Stimulated activated CD4-positive, alpha-beta T cell treated with anti-CD3 and anti-CD28 coated beads, TNF-alpha, amount 100 ng/mL, for 4 hours (primary cell): ENCODE measurements at places on chromosomes 11 and 22.
A peak's percentile ranks its signal among the peaks of the same experiment; 100 is the strongest.

- no peak for DNase-seq
These were observed 100.6 kb upstream of the FGF3 start for GRCh38 chr11:69919659-69920344.

DNA sequence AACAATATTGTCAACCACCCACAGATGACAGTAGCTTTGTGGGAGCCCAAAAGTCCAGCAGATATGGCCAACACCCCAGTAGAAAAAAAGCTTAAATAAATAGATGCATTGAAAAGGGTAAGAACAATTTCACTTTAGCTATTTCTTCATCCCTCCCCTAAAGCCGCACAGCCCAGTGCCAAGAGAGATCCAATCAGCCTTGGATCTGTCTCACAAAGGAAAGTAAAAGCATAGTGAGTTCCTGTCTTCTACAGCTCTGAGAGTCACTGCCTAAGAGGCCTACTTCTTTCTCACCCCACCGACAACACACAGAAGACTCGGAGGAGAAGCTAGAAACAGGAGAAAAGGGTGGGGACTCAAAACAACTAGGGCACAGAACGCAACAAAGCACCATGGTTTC, 196.4 kb downstream of the SBF2 start:
- DNase-seq: no peak

GRCh38 chr11:92929246-92929645, 40.2 kb upstream of the MTNR1B start:
- no peak for DNase-seq

- no peak for DNase-seq
These were observed 42.6 kb upstream of the TEAD1 start for GRCh38 chr11:12631651-12632050.

DNA sequence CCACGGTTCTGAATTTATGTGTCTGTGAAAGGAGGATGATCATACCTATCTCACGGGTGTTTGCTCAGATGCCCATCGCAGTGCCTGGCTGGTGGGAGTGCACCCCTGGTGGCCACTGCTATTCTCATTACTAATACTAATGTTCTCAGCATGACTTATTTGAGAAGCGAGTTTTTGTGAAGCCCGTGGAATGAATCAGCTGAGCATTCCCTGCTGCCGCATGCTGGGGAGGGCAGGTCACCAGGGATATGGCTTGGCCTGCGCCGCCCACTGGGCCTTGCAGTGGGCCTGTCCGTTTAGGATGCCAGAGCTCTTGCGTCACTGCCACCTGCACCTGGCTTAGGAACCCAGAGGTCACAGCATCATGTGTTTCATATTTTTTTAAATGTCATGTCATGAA, 16.9 kb downstream of the CTTN start:
- DNase-seq: no peak

- no peak for DNase-seq
These were observed 537.4 kb upstream of the CCDC90B start for GRCh38 chr11:83823461-83824025.

DNA sequence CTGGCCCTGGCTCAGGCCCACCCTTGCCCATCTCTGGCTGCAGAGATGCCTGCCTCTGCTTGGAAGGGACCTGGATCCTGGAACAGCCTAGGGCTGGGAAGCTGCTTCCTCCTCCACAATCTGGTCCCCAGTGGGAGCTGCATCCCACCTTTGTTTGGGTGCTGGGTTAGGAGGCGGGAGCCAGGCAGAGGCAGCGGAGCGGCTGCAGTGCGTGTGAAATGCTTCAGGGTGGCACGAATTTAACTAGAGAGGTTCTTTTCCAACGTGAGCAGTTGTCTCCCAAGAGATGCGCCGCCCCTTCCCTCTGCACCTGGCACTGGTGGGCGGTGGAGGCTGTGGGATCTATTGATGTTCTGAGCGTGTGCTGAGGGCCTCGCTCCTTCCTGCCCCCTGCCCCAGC, 31.6 kb downstream of the BRSK2 start:
- DNase-seq: no peak

DNA sequence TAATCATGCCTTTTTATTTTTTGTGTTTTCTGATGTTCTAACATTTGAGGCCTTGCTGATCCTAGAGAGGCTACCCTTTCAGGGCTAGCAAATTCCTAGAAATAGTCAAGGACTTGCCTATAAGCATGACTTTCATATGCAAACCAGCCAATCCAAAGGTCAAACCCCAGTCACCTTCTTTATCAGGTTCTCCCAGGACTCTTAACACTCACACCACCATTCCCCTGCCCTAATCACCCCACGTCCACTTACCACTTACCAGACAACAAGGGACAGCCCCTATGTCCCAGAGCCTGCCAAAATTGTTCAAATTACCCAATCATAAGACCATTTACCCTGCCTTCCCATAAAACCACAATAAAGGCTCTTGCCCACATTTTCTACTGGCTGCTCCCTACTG, 1339.8 kb downstream of the LRRC4C start:
- DNase-seq: no peak

DNA sequence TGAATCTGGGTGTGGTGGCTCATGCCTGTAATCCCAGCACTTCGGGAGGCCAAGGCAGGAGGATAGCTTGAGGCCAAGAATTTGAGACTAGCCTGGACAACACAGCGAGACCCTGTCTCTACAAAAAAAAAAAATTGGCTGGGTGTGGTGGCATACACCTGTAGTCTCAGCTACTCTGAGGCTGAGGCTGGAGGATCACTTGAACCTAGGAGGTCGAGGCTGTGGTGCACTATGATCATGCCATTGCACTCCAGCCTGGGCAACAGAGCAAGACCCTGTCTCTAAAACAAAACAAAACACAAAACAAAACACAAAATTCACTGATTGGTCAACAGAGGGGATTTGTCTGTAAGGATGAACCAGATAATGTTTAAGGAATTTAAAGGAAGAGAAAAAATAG, 113.7 kb downstream of the STIM1 start:
- DNase-seq: no peak

DNA sequence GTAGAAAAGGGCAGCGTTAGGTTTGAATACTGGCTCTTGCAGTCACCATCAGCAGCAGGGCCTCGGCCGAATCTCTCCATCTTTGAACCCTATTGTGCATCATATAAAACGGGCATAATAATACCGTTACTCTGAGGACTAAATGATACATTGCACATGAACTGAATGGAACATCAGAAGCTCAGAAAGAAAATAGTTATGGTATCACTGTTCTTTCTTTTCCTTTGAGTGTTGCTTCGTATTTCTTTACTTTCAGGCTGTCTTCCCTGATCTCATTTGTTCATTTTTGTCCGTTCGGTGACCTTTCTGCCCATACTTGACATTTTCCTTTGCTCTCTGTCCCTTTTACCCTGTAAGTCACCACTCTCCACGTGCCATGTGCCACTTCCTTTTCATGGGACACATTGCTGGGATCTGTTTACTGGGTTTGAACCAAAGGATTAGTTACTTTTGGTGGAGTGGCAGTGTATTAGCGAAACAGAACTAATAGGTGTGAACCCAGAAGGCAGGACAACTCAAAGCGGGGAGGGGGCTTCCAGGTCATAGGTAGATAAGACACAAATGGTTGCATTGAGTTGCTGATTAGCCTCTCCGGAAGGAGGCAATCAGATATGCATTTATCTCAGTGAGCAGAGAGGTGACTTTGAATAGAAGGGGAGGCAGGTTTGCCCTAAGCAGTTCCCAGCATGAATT, 717 bp upstream of the ZNF202 start:
- DNase-seq: no peak

GRCh38 chr11:129117595-129118350, 74.4 kb downstream of the ARHGAP32 start:
- DNase-seq: peak; percentile 3

DNA sequence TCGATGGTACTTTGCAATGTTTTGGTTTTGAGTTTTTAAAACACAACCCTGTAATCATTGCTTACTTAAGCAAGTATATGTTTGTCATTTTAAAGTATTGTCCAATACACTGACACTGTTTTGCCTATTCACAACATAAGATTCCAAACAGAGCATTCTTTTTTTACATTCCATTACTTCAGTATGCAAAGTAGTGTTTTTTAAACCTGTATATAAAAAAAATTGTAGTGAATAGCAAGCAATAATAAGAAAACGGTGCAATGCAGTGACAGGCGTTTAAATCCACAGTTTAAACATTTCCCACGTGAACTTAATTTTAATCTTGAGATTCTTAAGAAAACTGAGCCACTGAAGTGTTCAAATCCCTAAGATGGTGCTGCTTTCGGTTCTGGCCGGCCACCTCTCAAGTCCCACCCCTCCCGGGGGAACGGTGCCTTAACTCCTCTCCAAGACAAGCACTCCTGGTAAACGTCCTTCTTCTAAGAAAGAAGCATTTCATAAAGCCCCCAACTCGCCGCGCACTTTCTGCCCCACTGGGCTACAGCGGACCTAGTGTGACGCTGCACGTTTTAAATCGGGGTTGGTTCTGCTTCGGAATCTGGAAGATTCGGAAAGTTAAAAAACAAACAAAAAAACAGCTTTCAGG, 2.9 kb downstream of the PGR start:
- DNase-seq: no peak

DNA sequence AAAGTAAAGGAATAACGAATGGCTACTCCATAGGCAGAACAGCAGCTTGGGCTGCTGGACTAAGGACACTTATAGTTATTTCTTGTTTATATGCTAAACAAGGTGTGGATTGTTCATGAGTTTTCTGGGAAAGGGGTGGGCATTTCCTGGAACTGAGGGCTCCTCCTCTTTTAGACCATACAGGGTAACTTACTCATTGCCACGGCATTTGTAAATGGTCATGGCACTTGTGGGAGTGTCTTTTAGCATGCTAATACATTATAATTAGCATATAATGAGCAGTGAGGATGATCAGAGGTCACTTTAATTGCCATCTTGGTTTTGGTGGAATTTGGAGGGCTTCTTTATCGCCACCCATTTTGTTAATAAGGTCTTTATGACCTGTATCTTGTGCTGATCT, 7.0 kb downstream of the OR4X1 start:
- no peak for DNase-seq

DNA sequence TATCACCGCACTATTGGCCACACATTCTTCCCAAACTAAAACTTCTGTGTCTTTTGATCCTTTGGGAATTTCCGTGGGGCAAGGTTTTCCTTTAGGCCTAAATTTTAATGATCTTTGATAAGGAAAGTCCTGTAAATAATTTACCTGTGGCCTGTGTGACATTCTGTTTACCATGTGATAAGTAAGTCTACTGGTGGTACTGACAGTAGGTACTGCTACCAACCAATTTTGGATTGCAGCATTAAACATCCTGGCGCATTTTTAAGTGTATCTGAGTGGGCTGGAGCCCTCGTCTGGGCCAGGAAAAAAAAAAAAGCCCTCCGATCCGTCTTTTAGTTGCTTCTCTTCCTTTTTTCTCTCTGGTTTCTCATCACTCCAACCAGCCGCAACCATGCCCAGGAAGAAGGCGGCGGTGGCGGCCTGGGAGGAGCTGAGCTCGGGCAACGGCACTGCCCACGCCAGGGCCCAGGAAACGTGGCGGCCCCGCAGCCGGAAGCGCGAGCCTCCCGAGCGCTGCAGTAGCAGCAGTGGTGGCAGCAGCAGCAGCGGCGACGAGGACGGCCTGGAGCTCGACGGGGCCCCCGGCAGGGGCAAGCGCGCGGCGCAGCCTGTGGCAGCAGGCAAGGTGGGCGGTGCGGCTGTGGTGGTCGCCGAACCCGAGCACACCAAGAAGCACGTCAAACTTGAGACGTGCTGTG, 33.6 kb downstream of the ASRGL1 start:
- DNase-seq: peak; percentile 6

DNA sequence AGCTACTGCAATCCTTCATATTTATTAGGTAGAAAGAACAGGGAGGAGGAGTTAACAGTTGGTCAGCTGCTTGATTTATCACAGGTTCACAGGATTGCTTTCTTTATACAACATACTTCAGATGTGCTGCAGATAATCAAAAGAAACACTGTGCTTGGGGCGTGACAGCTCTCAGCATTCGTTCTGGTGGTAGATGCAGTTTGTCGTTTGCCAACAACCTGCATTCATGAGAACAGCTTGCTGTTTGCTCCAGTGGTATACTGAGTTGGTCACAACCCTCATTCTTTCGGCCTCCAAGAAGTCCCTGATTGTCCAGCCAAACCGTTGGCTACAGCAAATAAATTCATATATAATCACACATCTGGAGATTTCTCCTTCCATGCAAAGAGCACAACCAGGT, 120.5 kb downstream of the ZNF280B start:
- DNase-seq: no peak

DNA sequence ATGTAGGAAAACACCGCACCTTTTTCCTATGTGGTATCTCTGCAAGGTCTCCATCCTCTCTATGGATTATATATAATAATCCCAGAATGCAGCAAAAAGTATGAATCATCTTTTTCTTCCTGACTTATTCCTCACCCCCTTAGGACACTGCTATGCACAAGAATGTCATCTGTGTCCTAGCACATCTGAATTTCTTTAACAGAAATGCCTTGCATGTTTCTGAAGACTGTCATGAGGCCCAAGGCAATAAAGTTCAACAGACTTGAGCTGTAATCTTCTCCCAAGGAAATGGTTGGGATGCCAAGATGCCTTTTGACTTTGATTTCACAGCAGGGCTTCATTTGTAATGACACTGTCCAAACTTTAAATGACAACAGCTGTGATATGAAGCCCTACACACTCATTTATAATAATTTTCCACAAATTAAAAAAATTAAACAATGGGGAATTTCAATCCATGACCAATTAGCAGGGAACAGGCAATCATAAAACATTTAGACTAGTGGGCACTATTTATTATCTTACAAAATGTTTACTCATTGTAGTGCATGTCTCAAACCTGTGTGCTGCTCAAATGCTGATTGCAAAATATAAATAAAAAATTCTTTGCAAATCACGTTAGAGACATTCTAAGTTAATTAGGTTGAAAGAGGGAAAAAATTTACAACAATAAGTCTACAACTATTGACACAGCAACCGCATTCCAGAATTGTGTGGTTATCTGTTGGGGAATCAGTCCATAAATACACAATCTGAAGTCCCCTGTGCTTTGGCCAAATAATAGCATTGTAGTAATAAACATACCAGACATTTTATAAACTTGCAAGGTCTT, 242.3 kb downstream of the SWAP70 start:
- DNase-seq: no peak

DNA sequence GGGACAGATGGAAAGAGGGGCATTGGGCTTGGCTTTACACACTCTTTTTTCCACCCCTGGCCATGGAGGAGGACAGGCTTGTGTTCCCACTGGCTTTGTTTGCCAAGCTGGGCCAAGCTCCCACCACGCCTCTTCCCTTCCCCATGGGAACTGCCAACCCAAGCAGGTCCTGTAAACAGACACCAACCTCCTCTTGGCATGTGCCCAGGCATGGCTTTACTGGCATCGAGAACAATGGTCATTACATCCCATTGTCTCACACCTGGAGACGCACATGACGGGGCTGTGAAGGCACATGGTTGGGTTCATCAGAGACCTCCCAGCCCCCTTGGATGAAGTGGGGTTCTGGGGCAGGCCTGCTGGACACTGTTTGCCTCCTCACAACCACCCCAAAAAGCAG, 11.7 kb downstream of the SEC14L3 start:
- DNase-seq: no peak

DNA sequence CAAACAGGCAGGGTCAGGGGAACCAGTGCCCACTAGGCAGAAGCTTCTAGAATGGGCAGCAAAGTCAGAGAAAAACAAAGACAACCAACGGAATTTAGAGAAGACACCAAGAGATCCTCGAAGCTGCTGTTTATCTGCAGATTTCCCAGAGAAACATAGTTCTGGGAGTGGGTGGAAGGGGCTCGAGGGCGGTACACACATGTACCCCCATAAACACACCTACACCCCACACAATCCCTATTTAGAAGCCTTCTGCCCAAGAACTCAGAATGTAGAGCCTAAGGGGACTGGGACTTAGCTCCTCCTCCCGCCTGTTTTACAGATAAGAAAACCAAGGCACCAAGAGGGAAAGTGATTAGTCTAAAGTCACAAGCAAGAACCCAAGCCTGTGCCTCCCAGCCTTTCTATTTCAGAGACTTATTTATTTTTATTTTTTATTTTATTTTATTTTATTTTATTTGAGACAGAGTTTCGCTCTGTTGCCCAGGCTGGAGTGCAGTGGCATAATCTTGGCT, 6.4 kb downstream of the NPTXR start:
- no peak for DNase-seq
